ENCODE measurements at places on chromosomes 2 and 18.

DNA sequence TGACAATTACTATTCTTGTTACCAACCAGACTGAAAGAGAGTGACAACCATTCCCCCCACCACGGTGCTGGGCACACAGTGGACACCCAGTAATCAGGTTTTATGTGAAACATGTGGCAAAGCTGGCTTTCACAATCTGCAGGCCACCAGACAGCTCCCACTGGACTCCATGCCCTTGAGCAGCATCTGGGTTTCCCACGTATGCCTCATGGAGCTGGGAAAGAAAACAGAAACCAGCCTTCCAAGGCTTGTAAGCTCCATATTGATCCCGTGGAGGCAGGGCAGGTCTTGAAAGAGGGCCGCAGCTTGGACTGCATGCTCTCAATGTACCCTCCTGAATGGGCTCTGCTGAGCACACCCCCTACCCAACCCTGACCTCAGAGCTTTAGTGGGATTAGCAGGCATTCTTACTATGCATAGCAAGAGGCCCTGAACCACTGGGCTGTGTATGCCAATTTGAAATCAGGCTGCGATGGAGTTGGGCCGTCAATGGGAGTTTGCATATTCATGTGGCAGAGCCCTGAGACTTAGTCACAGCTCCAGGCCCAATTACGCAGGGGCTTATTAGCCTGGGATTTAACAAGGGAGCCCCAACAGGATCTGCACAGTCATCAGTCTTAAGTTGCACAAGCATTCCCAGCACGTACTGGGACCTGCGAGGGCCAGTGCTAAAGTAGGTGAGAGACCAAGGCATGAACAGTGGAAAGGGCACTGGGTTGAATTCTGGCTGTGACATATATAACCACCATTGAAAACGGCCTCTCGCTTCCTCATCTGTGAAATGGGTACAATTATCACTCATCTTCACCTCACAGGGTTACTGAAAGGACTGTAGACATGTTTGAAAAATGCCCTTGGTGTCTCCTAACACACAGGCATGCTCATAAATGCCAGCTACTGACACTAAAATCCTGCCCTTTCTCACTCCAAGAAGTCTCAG, 10.5 kb downstream of the C1QL2 start:
- no peak for DNase-seq

DNA sequence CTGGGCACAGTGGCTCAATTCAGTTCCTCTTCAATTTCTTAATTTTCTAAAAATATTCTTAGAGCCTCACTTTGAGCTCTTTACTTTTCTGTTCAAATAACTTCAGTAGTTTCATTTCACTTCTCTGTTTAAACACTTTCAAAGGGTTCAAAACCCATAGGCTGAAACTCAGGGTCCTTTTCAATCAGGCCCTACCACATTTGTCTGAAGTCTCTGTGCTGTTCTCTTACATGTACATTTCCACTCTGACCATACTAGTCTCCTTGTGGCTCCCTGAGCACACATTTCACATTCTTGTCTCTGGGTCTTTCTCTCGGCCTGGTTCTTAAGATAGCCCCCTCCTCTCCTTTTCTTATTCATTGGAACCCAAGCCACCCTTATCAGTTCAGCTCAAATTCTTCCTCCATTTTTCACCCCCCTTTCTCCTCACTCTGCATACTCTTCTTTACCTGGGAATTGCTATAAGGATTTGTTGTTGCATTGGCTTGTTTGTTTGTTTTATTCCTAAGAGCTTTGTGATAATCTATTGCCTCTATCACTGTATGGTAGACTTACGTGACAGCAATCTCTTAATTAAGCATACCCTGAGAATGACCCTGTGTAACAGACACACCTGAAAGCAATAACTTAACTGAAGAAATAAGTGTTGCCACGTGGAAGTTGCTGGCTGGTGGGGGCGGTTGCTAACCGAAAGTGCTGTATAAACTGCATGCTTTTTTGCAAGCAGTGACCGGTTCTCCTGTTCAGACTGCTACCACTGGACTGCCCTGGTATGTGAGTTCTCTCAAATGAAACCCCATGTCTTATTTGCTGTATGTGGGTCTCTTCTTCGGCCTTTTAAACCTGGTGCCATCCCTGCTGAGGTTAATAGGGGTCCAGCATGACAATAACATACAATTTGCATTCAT, 27.7 kb upstream of the ACADL start:
- DNase-seq, result no peak

DNA sequence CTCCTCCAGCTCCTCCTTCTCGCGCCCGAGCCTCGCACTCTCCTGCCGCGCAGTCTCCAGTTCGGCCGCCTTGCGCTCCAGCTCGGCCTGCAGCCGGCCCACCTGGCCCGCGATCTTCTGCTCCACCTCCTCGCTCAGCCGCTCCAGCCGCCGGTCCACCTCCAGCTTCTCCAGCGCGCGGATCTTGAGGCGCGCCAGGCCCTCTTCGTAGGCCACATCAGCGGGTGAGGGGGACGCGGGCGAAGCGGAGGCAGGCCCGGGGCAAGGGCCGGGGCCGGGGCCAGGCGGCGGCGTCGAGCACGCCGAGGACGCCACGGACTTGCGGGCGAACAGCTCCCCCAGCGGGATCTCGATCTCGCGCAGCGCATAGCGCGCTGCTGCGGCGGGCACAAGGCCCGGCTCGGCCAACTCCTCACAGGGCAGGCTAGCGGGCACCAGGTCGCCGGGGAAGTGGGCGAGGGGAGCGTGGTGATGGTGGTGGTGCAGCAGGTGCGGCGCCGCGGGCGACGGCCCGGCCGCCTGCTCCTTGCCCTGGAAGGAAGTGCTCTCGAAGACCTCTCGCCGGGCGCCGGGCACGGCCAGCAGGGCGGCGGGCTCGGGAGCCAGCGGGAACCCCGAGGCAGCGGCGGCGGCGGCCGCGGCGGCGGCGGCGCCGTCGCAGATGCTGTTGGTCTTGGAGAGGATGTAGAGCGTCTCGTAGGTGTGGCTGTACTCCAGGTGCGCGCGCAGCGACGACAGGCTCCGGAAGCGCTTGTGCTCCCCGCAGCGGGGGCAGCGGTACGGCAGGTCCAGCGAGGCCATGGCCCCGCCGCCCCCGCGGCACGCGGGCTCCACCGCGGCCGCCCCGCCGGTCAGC, 15.2 kb downstream of the FBXO41 start:
- peak; percentile 55 for DNase-seq

GRCh38 chr2:189002079-189002478, 27.9 kb downstream of the COL3A1 start:
- no peak for DNase-seq

GRCh38 chr2:204542982-204543608, 2.2 kb upstream of the PARD3B start:
- no peak for DNase-seq

GRCh38 chr2:198127627-198128026, 323.2 kb downstream of the PLCL1 start:
- DNase-seq, result peak; percentile 36

- DNase-seq, result peak; percentile 4
These were observed 34.1 kb downstream of the WDR35 start for GRCh38 chr2:19955544-19956422.

DNA sequence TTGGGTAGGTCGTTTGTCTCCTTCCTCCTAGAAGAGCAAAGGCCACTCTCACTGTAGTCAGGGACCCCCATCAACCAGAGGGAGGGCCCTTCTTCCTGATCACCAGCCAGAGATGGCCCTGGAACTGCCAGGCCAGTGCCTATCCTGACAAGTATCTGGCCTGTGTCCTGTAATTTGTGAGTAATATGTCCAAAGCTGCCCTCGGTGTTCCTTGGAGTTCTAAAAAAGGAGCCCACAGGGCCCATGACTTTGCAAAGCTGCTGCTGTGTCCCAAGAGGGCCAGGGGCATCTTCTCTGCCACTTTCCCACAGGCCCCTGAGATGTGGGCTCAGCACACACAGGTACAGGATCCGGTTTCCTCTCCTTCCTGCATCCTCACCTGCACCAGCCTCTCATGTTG, 212.4 kb downstream of the SEPTIN10 start:
- DNase-seq, result no peak

- DNase-seq, result no peak
These were observed 247.6 kb upstream of the TNP1 start for GRCh38 chr2:217107480-217107879.

GRCh38 chr18:46163091-46163490, 58.9 kb downstream of the HAUS1 start:
- no peak for DNase-seq

DNA sequence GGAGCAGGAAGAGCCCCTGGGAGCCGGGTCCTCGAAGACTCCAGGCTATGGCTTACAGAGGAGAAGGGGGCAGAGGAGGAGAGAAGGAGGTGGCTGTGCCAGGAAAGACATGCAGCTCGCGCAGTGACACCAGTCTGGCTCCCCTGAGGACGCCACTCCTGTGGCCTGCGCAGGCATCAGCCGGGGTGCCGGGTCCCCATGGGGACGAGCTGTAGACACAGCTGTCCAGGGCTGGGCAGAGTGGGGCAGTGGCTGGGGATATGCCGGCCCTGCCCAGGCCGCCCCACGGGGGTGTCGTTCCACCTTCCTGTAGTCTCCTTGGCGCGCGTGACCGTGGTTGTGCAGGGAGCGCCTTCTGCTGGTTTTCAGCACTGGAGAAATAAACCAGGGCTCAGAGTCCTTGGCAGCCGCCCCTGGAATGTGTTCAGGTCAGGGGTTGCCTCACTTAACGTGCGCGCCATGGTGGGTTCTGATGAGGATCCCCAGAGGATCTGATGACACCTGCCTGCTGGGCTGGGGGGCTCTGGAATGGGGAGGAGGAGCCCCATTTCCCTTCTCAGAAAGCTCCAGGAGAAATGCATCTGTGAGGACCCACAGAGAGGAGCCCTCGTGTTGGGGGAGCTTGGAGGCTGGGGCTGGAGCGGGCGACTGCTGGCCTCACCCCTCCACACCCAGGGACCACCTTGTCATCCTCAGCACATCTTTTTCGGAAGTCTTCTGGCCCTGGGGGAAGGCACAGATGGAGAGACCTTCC, 26.7 kb downstream of the RAMP1 start:
- no peak for DNase-seq

DNA sequence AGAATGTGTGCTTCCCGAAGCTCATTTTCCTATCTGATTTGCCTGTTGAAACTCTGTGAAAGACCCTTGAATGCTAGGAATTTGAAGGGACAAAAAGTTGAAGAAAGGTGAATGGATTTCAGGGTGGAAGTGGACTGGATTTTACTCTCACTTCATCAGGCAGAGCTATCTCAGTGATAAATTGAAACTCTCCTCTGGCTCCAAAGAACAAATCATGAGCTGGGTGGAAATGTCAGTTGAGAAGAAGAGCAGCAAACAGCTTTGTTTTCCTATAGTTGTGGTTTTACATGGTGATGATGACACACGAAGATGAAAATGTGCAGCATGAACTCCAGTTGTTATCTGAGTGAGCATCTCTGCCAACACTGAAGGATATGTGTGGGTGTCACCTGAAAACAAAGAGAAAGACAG, 34.4 kb downstream of the CD28 start:
- DNase-seq, result no peak

DNA sequence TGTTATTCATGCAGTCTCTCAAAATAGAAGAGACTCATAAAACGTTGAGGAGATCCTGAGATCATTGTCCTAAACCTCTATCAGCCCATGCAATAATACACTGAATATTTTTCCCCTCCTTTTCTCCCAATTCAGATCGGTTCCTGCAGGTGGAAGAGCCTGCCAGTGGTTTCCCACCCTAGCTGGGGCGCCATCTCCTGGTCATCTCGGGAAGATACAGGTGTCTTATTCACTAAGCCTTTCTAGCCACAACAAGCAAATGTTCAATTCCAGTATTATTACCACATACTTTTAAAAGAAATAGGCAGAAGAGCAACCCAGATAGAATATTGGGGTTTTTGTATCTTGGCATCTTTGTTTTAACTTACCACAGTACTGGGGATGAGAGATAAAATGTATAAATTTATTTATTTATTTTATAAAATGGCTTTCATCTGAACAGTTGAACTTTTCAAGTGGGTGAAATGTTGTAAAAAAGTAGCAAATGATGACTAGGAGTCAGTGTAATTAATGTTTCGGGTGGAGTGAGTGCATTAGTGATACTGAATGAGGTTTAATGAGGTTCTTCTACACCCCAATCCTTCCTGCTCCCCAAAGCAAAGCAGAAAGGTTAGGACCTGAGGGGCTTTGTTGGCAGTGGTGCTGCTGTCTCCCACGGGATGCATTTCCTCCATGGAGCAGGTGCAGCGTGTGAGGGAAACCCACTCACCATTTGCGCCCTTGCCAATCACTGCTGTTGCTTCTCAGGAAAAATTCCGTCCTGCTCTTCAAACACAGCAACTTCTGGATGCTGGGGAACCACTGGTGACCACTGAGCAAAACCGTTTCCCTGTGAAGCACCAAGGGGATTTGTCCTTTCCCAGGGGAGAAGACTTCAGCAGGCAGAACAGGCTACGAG, 147.1 kb upstream of the FHL2 start:
- DNase-seq, result peak; percentile 72

GRCh38 chr2:25251071-25251421, 82.7 kb upstream of the POMC start:
- no peak for DNase-seq

DNA sequence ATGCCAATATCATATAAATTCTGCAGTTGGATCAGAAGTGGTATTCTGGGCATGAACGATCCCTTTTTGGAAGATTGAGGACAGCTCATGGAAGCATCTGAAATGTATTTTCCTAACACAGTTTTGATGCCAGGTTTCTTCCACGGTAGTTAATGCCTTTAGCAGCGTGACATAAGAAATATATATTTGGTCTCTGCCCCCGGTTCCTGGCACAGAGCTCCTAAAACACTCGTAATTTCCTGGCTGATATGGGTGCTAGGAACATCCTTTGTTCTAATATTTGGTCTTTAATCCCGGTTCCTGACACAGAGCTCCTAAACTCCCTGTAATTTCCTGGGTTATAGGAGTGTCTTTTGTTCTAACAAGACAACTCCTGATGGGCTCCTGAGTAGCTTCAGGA, 8.2 kb upstream of the CABLES1 start:
- DNase-seq, result no peak

DNA sequence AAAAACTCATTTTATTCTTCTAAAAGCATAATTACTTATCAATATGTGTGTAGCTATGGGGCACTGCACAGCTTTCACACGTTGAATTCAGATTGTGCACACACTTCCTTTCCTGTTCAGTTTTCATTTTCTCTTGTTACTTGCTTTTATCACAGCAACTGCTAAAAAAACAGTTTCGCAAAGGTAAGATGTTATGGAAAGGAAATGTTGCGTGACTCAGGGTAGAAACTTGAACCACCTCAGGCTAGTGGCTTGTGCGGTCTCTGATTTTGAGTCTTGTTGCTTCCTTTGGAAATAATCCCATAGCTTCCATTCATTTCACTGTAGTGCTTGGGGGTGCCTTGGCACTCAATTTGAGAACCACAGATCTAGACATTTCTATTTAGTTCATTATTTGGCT, 171.9 kb downstream of the FMNL2 start:
- DNase-seq, result peak; percentile 1

- no peak for DNase-seq
These were observed 1.1 kb upstream of the ONECUT2 start for GRCh38 chr18:57433934-57434535.

DNA sequence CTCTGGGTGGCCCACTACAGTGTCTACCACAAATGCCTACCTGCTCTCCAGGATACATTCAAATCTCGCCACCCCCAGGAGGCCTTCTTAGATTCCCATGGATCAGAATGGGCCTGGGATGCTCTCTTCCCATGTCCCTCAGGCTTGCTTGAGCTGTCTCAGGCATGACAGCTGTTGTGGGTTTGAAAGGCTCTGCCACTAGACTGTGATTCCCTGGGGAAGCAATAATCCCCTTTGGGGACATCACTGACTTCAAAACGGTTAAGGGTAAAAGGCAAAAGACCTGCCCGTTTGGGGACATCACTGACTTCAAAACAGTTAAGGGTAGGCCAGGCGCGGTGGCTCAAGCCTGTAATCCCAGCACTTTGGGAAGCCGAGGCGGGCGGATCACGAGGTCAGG, 35.8 kb upstream of the ZNF516 start:
- no peak for DNase-seq

Data from stimulated activated CD4-positive, alpha-beta T cell treated with anti-CD3 and anti-CD28 coated beads, Interleukin-4, amount 100 ng/mL, for 48 hours (primary cell).